Fibroblast of lung (primary cell): ENCODE measurements at places on chromosomes 16 and 17.

DNA sequence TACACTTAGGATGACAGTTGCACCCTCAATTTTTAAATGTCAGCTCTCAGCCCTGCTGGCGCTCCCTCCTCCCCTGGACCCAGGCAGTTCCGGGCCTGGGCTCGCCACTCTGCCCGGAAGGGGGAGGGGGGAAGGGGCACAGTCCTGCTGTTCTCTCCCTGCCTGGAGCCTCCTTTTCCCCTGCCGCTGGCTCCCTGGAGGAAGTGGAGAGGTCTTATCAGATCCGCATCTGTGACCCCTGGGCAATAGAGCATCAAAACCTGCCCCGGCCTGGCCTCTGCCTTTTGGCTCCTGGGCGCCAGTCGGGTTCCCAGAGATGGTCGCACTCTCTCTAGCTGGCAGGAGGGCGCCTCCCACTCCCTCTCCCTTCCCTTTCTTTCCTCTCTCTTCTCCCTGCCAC is 149.3 kb downstream of the IRF8 start:
- DNase-seq = no peak

- DNase-seq = no peak
These were observed 22.1 kb downstream of the NUBP1 start for GRCh38 chr16:10765772-10766171.

GRCh38 chr16:49745311-49745747 is 110.6 kb downstream of the ZNF423 start:
- no peak for DNase-seq

DNA sequence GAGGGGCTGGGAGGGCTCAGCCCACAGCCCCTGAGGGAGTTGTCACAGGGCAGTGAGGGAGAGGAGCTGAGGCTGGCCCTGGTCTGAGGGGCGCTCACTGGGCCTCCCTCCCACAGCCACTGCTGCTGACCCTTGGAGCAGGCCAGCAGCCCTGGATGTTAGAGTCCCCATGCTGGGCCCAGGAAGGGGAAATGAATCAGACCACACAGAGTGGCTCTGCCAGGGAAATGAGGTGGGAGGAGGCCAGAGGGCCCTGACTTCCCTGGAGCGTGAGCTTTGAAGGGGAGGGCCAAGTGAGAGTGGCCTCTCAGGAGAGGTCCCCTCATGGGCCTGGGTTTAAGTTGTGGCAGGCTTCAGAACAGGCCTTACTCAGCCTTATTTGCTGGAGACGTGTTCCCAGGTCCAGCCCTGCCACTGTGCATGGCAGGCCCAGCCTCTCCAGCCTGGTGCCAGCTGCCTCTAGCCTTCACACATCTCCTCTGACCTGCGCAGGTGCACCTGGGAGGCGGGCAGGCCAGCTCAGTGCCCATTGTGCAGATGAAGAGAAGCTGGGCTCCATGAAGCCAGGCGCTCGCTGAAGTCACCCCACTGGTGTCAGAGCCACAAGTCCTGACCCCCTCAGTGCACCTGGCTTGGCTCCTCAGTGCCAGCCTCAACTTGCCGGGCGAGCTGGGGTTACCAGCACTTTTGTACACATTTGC is 15.4 kb downstream of the GPT2 start:
- DNase-seq = no peak

- DNase-seq = no peak
These were observed 14.0 kb upstream of the RNF135 start for GRCh38 chr17:30956764-30957374.
